ENCODE measurements at places on chromosomes 6 and 20. TPM values are rescaled to one million over a fixed set of nuclear protein-coding genes. Genes with fewer than 3 reads are reported as not detected.

GRCh38 chr6:43334466-43335095 lies 26.0 kb upstream of the CRIP3 start:
- DNase-seq, result no peak

- peak; percentile 52 for DNase-seq
Observed at GRCh38 chr20:64161356-64162238, 2.7 kb upstream of the MYT1 start.

DNA sequence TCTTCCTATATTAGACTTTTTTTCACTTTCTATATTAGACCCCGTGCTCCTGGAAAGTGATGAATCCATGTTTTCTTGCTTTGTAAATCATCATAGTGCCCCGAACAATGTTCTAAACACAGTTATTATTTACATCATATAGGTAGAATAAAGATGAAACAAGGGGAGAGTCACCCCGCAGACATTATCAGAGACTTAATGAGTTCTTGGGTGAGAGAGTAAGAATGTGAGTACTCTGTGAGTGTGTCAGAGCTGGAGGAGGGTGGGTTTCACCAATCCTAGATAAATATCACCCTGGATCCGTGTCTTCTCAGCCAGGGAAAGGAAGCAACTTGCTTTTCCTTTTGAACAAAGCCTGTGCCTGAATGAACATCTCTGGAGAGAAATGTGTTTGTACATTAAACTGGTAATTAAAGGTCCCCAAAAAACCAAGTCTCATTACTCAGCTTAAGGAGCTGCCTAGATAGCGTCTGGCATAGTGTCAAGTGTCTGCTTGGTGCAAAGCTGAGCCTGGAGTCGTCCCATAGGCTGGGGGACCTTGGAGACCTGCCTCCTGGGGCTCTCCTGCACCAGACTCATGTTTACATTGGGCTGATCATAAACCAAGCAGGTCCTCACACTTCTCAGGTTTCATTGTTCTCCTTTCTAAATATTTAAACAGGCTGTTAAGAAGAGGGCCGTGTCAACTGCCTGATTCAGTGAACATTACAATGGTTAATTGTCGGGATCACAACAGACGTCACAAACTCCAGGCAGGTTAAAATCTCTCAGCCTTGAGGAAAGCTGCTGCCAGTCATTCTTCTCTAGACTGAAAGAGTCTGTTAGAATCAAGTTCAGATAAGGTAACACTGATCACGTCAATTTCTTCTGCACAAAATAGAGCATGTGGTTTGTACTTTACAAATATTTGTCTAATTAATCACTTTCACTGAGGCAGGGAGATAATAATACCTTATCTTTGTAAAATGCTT lies 179.7 kb upstream of the MYLIP start:
- DNase-seq, result no peak

- DNase-seq, result peak; percentile 76
Observed at GRCh38 chr6:150599199-150600009, at the start of gene PLEKHG1. TSS of gene PLEKHG1 (plus strand) at chr6:150599885. CDS start at chr6:150733682, 133,797 bp downstream.

- DNase-seq, result no peak
Observed at GRCh38 chr6:87553159-87553765, 36.5 kb downstream of the RARS2 start.

GRCh38 chr6:54357141-54357540 lies 48.9 kb downstream of the TINAG start:
- no peak for DNase-seq

DNA sequence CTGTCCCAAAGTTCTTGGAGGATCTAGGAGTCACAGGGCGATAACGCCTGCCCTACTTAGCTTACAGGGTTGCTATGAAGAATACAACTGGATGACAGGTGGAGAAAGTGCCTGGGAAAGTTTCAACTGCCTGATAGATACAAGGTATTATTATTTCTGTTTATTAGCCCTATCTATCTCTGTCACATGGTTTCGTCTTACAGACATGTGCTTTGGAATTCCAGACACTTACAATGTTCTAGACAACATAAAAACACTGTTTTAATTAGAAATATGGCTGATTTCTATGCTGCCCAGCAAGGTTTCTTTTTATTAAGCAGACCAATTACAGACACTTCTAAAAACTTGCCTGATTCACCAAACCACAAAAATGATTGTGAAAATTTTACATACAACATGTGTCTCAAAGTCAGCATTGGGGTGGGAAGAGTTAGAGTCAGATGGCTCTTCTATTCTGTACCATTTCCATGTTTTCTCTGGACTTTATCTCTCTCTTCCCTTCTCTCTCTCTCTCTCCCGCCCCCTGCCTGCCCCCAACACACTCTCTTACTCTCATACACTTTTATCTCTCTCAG lies 50.0 kb downstream of the GJA10 start:
- no peak for DNase-seq

The TSPYL4 gene
- total RNA-seq, result 12.2 TPM

DNA sequence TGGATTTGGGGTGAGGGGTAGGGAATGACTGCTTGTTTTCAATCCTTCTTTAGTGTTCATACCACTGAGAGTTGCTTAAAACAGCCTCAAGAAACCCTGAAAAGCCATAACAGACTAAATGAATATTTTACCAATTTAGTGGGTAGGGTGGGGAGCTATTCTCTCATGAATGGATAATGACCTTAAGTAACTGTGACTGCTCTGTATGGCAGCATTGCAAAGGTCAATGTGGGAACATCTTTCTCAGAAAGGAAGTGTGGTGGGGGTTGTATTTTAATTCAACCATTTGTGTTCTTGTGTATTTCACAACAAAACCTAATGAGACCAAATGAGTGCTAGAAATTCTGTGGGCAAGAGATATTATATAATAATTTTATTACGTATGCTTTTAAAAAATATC lies 55.7 kb downstream of the PHACTR2 start:
- DNase-seq, result peak; percentile 10

The HLA-DQB2 gene
- not detected for total RNA-seq

DNA sequence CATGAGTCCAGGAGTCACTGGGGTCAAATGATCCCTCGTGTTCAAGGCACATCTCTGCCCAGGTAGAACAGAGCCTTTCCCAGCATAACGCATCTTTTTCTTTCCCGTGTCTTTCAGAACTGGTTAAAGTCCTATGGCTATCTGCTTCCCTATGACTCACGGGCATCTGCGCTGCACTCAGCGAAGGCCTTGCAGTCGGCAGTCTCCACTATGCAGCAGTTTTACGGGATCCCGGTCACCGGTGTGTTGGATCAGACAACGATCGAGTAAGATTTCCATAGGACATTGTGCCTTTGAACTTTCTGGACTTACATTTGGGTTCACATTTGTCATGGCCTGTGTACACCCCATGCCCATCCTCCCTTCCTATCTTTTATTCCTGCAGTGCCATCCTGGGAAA lies 20.2 kb downstream of the MMP24 start:
- no peak for DNase-seq

The CHD6 gene
- total RNA-seq, result 25.4 TPM

The CSTF1 gene
- total RNA-seq, result 63.4 TPM

GRCh38 chr6:126039284-126039683 lies 52.9 kb downstream of the TRMT11 start:
- DNase-seq, result no peak

GRCh38 chr6:1081551-1082284 lies 230.2 kb upstream of the FOXQ1 start:
- no peak for DNase-seq

- no peak for DNase-seq
Observed at GRCh38 chr20:9211016-9211760, 142.3 kb downstream of the PLCB4 start.

The RFX6 gene
- not detected for total RNA-seq

The GJA10 gene
- total RNA-seq, result not detected

The MICB gene
- 17.0 TPM for total RNA-seq

The SLC22A7 gene
- not detected for total RNA-seq

GRCh38 chr20:59437601-59438031 lies 137.2 kb downstream of the EDN3 start:
- no peak for DNase-seq

DNA sequence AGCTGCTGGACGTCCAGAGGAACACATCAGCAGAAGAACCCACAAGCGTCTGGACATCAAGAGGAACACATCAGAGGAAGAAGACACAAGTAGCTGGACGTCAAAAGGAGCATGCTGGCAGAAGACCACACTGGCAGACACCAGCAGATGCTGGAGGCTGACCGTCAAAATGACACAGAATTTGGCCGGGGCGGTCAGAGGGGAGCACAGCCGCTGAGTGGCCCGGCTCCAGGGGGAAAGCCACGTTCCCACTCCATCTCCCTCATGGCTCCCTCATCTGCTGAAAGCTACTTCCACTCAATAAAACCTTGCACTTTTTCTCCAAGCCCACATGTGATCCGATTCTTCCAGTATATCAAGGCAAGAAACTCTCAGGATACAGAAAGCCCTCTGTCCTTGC lies 283.6 kb downstream of the PTPRT start:
- no peak for DNase-seq

- no peak for DNase-seq
Observed at GRCh38 chr6:11213422-11214021, 18.9 kb downstream of the NEDD9 start.

DNA sequence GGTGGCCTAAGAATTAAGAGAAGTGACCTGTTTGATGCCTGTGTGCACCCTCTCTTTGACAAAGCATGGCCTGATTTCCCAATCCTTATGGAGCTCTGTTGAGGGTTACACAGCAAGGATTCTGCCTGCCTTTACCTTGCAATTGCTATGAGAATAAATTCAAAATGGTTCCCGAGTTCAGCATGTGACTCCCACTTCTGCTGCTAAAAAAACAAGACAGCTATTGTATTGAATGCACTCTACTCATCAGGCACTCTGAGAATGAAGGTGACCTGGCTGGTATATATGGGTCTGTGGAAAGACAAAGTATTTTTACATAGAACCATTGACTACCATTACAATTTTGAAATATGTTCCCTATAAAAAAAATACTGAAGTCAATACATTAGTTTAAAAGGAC lies 190.3 kb downstream of the ATXN1 start:
- no peak for DNase-seq

The F13A1 gene
- total RNA-seq, result not detected

GRCh38 chr6:5204376-5204775 lies 56.4 kb downstream of the LYRM4 start:
- no peak for DNase-seq

- DNase-seq, result peak; percentile 39
Observed at GRCh38 chr6:144353871-144354314, 68.8 kb downstream of the UTRN start.

DNA sequence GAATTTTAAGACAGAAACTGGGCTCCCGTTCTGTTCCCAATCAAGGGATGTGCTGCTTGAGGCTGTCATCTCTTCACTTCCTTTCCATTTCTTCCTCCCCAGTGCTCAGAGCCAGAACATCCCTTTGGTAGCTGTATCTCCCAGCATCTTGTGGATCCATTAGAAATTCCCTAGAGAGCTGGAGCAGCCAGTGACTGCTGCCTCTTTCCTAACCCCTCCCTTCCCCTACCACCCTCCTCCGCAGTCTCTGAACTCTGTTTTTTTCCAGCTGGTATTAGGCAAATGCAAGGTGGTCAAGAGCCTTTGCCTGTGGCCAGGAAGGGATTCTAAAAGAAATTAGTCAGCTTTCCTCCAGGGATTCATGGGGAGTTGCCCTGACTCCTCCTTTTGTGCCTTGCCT lies 208.0 kb downstream of the EYA2 start:
- no peak for DNase-seq

GRCh38 chr6:108914235-108915022 lies 66.2 kb downstream of the ARMC2 start:
- peak; percentile 65 for DNase-seq

GRCh38 chr20:25659999-25660398 lies 36.2 kb upstream of the NANP start:
- no peak for DNase-seq

DNA sequence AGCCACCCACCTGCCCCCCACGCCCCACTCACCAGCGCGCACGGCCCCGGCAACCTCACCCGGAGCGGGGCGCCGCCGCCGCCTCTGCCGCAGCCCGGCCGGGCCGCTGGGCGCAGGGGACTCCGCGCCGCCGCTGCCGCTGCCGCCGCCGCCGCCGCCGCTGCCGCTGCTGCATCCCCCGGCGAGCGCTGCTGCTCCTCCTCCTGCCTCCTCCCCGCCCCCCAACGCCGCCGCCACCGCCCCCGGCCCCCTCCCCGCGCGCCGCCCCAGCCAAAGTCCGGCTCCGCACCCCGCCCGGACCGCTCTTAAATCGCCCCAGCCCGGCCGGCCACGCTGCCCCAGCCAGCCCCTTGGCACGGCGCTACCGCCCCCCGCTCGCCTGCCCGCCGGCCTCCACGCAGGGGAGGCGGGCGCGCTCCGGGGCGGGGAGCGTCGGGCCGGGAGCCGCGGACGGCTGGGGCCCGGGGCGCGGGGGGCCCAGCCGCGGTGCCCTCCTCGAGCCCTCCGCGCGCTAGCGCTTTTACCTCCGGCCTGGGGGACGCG lies at the start of gene SULF2:
Gene SULF2, minus strand, starts transcription at position 171 of the 543 bp plus-strand sequence. CDS start 28,118 bp downstream, outside the sequence.
- no peak for DNase-seq

GRCh38 chr6:137651591-137652335 lies 157.6 kb upstream of the OLIG3 start:
- no peak for DNase-seq

The RAB22A gene
- 9.0 TPM for total RNA-seq

DNA sequence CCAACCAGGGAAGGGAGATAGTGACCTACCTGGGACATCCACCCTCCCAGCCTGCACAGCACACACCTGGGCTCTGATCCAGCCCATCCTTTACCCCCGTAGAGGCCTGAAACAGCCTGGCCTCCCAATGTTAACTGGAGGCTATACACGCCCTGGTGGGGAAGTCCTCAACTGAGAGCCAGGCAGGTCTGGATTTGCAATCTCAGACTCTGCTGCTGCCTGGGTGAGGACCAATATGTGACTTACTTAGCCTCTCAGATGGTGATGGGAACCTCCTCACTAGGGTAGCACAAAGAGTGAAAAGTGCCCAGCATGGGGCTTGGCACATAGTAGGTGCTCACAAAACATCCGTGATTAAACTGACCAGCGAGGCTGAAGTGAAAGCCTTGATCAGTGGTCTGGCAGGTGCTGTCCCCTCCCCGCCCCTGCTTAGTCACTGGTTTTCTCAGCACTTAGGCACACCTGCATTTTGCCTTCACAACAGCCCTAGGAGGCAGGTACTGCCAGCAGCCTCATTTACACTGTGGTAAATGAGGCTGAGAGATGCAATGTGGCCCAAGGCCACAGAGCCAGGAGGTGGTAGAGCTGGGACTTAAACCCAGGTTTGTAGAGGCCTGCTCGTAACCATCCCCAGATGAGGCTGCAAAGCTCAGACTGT lies 12.4 kb downstream of the PEDS1 start:
- no peak for DNase-seq

- DNase-seq, result no peak
Observed at GRCh38 chr6:33243476-33243875, 28.2 kb downstream of the VPS52 start.

DNA sequence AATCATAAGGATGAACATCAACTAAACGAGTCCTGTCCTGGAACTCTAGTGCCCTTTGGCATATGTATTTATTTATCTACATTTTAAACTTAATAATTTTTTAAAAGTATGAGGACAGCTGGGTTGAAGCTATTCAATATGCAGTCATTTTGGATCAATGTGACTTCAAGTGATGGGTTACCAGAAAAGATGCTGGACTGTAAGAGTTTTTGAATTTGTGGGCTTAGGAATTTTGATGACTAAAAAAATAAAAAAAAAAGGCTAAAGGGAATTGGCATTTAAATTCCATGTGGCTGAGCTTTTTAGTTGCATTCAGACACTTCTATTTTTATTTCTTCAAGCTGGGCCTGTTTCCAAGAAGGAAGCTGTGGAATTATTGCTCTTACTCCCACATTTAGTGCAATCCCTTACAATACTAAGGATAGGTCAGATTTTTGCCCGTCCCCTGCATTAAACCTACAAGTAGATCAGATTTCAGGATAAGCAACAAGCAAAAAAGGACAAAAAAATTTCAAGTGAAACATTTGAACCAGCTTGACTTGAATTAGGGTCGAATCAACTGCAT lies 704.2 kb upstream of the CITED2 start:
- DNase-seq, result no peak

Data from activated CD8-positive, alpha-beta T cell treated with anti-CD3 and anti-CD28 coated beads for 36 hours (primary cell).